ENCODE measurements at places on chromosomes 3 and 15.
A peak's percentile ranks its signal among the peaks of the same experiment; 100 is the strongest.

DNA sequence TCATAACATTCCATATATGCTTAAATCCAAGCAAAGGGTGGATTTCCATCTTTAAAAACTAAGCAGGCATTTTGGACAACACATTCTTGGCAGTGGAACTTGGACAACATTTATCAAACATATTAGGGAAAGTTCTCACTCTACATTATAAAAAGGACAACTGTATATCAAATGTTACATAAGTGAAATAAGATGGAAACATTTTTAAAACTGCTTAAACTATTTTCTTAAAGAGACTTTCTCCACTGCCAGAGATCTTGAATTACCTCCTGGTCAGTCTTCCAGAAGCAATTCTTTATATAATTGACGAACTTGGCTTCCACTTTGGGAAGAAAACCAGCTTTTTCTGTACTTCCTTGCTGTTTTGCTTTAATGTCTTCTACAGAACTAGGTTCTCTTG is 109.3 kb downstream of the NEO1 start:
- no peak for DNase-seq

DNA sequence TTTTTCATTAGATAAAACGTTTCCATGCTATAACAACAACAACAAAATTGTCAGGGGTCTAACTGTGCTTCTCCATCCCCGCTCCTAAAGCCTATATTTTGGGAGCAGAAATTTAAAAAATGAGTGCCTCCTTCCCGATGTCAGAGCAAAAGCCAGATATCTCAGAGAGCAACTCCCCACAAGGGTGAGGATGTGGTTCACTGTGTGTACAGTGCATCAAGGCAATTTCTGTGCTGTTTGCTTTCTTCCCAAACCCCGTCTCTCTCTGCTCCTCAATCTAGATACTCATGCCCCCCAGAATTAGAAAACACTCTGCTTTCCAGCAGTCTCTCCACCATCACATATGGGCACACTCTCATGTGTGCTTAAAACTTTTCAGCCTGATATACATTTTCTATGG is 76.7 kb upstream of the MBNL1 start:
- peak; percentile 23 for DNase-seq

DNA sequence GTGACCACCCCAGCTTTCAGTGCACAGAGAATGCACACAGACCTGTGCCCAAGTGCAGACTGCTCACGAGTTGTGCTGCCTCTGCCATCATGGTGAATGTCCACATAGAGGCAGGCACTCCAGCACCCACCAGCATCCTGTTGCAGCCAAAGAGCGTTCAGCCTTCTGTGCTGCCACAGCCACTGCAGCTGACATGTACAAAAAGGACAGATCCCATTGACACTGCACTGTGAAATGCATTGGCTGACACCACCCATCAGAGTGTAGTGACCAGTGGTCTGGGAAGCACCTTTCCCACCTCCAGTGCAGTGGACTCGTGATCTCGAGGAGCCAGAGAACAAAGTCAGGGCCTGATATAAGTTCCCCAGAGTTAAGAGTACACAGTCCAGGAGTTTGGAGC is 260.3 kb downstream of the RAP2B start:
- no peak for DNase-seq

DNA sequence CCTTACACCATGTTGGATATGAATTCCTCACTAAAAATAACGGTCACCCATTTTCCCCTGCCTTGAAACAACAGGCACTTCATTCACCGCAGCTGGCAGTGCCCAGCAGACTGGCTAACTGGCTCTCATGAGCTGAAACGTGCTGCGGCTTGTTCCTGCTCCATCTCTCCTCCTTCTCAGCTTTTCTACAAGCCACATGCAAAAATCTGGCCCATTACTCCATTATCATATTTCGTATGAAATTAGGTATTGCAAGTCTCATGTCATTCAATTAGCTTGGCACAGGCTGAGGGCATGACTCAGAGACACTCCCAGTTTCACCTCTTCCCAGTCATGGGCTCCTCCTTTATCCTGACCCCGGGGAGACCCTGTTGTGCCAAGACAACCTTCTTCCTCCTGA is 60.0 kb downstream of the MAGEF1 start:
- no peak for DNase-seq

GRCh38 chr3:129557548-129557894 is 14.5 kb downstream of the H1-8 start:
- DNase-seq, result no peak
